ENCODE measurements at places on chromosomes 5 and 9.

GRCh38 chr9:85246541-85246940, 495.2 kb downstream of the AGTPBP1 start:
- DNase-seq, result no peak

DNA sequence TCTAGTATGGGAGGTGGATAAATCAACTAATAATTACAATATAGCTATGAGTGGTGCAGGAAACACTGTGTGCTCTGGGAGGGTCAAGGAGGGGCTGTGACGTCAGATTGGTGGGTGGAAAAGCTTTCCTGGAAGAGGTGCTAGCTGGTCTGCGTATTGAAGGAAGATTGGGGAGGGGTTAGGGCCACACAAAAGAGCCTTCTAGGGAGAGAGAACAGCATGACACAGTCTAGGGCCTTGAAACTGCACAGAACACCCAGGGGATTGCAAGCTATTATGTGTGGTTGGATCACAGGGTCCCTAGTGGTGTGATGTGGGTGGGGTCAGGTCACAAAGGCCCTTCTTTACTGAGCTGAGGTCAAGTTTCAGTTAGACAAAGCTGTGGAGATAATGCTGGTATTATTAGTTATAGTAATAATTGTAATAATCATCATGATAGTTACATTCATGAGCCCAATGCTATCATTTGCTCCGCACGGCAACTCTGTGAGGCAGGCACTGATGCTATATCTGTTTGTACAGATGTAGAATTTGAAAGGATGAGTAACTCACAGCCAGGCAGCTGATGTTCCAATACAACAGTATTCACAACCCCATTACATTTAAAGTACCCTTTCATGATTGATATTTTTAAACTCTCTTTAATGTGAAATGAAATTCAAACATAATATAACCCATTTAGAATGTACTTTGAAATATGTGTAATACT, 197.4 kb upstream of the IL12B start:
- no peak for DNase-seq

DNA sequence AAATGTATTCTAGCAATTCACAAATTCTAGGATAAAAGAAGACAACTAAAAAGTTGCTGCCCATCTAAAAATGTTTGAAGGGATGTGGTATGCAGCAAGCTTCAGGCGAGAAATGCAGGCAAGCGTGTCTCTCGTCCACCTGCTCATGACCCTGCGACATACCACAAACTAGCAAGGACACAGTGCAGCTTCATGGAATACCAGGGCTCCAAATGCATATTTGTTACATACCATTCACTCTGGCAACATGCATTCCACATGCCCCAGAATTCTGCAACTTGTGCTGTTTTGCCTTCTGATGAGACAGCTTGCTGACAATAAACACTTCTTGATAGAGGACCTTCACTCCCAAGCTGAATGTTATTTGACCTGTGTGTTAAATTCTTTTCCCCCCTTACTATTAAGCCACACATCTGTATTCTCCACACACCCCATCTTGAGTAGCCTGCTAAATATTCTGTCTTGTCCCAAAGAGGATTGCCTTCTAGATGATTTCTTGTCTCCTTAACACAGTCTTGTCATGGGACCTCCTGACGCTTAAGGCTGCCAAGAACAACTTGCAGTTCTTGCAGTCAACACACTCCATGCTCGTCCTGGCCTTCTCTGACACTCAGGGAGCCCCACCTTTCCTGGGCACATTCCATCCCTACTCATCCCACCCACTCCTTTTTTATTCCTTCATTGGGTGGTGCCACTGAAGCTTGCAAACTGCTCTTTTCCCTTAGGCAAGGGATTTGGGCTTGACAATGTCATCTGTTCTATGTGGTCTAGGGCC, 340.5 kb downstream of the PIK3R1 start:
- peak; percentile 48 for DNase-seq

GRCh38 chr9:101081641-101082040, 53.1 kb downstream of the PLPPR1 start:
- DNase-seq, result no peak

- peak; percentile 8 for DNase-seq
Measured at GRCh38 chr9:105329719-105330062, 85.2 kb downstream of the SLC44A1 start.

GRCh38 chr9:134707031-134707680, 65.6 kb downstream of the COL5A1 start:
- DNase-seq, result peak; percentile 81

DNA sequence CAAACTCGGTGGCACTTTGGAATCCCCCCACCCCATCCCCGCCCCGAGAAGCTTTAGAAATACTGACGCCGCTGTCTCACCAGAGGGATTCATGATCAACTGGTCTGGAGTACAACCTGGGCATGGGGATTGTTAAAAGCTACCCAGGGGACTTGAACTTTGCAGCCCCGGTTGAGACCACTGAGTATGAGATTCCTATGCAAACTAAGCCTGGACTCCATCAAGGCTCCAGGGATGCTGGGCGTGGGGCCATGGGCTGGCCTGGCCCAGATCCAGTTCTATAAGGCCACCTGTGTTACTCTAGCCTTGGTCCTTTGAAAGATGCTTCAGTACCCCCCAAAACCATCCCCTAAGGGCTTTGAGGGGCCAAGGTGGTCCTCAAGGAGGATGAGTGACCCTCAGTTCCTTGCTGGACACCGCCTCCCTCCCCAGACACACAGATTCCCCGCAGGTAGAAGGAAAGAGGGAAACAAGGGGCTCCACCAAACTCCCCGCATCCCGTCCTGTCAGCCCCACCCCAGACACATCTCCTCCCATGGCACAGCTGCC, 68.5 kb downstream of the MRPL36 start:
- no peak for DNase-seq

- no peak for DNase-seq
Measured at GRCh38 chr5:92237896-92238295, 854.8 kb upstream of the ARRDC3 start.

DNA sequence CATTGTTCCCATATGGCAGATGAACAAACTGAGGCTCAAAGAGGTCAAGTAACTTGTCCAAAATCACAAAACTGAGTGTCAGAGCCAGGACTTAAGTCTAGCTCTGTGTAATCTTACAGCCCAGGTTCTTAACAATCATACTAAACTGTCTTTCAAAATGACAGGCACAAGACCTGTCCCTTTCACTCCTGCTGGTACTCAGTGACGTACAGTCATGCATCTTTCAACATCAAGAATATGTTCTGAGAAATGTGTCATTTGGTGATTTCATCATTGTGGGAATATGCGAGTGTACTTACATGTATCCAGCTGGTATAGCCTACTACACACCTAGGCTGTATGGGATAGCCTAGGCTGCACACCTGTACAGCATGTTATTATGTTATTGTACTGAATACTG, 646.8 kb upstream of the WWC1 start:
- peak; percentile 57 for DNase-seq

DNA sequence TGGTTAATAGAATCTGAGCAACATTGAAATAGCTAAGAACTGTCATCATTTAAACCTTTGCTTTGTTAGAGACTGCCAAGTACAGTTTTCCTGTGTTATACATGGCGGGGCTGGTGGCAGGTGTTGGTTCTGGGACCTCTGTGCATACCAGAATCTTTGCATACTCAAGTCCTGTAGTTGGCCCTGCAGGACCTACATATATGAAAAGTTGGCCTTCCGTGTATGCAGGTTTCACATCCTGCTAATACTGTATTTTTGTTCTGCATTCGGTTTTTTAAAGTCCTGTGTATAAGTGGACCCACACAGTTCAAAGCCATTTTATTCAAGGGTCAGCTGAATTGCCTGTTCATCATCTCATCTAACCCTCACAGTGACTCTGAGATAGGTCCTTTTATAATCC, 36.4 kb downstream of the LARP1 start:
- DNase-seq, result no peak

DNA sequence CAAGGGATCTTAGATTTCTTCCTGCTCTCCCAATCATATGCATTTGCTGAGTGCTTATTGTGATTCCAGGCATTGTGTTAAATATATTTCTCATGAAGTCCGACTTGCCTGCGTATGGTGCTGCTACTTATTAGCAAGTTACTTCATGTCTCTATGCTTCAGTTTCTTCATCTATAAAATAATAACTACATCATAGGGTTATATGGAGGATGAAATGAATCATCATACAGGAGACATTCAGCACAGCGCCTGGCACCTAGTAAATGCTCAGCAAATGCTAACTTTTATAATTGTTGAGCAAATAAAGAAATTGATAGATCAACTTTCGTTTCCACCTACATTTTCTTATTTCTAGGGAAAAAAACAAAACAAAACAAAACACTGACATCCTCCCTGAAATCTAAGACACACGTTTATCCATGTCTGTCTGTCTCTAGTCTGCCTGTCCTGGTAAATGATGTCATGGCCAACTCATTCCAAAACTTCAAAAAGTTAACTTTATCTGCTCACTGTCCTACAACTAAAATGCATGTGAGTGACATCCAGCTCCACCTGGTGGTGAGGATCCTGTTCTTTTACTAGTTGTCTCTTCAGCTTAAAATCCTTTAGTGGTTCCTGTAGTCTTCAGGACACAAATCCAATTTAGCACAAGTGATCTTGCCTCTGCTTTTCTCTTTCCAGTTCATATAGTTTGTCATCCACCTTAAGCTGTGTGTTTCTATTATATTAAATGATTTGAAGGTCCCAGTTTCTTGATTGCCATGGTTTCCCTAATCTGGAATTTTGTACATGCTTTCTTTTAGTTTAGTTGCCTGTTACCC, 27.7 kb downstream of the PPP3R2 start:
- peak; percentile 53 for DNase-seq

- DNase-seq, result no peak
Measured at GRCh38 chr5:63854076-63854475, 108.2 kb downstream of the HTR1A start.

DNA sequence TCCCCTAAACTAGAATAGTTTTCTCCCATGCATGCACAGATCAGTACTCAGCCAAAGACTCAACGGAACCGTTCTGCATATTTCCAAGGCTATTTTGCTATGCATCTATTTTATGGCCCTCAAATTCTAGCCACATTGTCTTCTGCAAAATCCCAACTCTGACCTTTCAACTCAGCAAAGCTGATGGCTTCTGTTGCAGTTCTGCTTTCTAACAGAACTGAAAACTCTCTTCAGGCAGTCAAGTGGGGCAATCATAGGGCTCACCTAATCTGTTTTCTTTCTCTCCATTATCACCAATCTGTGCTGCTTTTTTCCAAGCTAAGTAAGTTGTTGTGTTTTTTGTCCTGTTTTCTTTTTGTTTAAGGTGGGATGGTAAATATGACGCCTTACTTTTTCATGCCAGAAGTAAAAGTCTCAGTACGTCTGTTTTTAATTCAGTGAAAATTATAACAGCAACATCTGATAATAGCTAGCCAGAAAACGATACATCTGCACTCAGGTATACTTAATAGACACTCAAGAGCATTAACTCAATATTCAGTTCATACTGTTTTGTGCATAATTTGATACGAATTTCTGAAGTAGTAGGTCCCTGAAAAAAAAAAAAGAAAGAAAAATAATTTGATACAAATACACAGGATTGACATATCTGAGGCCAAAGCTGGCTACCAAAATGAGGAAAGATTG, 454.3 kb downstream of the TLE1 start:
- no peak for DNase-seq

- no peak for DNase-seq
Measured at GRCh38 chr9:79286992-79287707, 284.6 kb upstream of the TLE4 start.

GRCh38 chr9:100308965-100309564, 43.7 kb downstream of the TEX10 start:
- peak; percentile 9 for DNase-seq

- DNase-seq, result no peak
Measured at GRCh38 chr9:126296687-126297086, 29.9 kb upstream of the MVB12B start.

GRCh38 chr9:88302579-88303324, 85.5 kb upstream of the SPIN1 start:
- no peak for DNase-seq

GRCh38 chr9:119951090-119951489, 581.9 kb upstream of the BRINP1 start:
- DNase-seq, result peak; percentile 95

- no peak for DNase-seq
Measured at GRCh38 chr5:97118261-97119006, 24.0 kb downstream of the LIX1 start.

DNA sequence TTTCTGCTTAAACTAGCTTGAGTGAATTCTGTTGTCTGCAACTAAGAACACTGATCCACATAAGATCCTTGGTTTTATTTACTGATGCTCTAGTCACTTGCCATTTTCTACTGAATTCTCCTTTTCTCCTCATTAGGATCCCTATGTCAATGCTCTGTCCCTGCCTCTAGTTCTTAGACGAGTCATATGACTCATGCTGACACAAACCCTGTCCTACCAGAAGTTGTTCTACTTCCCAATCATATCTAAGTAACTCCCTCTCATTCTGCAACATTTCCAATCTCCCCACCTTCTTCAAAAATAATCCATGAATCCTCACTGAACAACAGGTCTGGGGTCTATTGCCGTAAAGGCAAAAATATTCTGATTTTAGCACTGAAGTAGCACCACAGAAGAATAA, 47.1 kb upstream of the DMRT1 start:
- no peak for DNase-seq

- DNase-seq, result no peak
Measured at GRCh38 chr5:42719034-42719433, 37.6 kb upstream of the CCDC152 start.

DNA sequence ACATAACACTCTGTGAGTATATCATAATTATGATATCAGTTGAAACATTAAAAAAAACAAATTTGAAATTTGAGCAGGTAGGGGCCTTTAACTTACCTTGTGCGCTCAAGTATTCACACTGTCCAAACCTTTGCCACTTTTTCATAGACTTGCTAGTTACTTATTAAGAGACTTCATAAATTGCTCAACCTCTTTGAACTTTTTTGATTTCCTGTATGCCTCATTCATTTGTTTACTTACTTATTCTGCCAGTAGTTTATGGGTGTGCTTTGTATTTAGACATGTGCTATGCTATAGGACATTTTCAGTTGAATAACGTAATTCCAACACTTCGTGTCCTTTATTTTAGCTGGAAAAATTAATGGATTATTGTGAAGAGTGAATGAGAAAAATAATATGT, 204.8 kb downstream of the HCN1 start:
- no peak for DNase-seq

- no peak for DNase-seq
Measured at GRCh38 chr5:57693488-57694305, 211.1 kb upstream of the ACTBL2 start.

DNA sequence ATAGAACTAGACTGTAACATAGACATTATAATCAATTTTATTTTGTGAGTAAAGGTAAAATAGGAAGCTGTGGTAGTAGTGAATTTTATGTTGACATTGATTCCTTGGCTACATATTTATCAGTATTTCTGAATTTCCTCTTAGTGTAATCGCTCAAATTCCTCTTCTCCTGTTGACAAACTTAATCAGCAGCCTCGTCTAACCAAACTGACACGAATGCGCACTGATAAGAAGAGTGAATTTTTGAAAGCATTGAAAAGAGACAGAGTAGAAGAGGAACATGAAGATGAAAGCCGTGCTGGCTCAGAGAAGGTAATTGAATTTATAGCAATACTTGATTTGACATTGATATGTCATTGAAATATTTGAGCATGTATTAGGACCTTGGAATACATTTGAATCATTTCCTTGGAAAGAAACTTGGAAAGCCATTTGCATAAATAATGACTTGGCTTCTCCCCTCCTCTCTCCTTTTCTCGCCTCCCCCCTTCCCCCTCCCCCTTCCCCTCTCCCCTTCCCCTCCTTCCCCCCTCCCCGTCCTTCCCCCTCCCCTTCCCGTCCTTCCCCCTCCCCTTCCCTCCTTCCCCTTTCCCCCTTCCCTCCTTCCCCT, 75.5 kb downstream of the GPBP1 start:
- DNase-seq, result no peak

- no peak for DNase-seq
Measured at GRCh38 chr5:144141585-144141984, 28.9 kb downstream of the YIPF5 start.

All from fibroblast of skin of right biceps (primary cell).